ENCODE measurements at places on chromosomes 3 and 15.

- DNase-seq, result peak; percentile 78
These were observed 42.6 kb upstream of the ACKR4 start for GRCh38 chr3:132554437-132554836.

GRCh38 chr15:79549196-79549595 lies 117.1 kb downstream of the MINAR1 start:
- DNase-seq, result no peak

GRCh38 chr3:67349551-67350174 lies 304.7 kb downstream of the SUCLG2 start:
- no peak for DNase-seq

GRCh38 chr3:112101916-112102315 lies 15.7 kb downstream of the C3orf52 start:
- DNase-seq, result peak; percentile 60

DNA sequence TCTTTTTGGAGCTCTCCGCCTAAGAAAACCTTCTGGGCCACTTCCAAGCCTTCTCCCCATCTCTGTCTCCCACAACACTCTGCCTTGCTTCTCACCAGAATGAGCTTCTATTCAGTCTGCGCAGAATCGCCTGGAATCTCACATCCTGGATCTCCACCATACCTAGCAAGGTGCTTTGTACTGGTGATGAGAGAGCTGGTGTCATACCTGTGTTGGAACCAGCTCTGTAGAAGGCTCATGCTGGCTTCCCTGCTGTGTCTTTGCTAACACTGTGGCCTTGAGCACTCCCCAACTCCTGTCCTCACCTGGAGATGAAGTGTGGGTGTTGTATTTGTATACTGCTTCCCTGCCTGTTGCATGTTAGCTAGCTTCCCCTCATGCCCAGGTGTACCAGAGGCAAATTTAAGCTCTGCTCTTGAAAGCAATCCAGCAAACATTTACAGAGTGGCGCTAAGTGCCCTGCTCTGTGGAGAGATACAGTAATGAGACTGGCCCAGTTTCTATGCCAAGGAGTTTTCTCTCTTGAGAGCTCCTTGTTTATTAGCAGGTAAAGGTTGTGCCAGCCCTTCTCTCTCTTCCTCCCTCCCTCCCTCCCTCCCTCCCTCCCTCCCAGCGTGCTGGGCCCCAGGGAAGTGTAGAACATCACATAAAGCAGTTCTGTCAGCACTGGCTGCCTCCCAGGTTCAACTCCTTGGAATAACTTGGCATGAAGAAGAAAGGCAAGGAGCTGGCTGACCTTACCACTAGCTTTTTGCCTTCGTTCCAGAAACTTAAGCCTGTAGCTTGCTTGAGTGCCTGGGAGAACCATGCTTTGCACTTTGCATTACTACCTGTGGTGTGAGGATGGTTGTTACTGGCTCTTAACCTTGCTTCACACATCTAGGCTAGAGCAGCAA lies 54.9 kb downstream of the TRIM71 start:
- DNase-seq, result no peak

- peak; percentile 68 for DNase-seq
These were observed 90.6 kb upstream of the AKAP13 start for GRCh38 chr15:85289677-85290365.

DNA sequence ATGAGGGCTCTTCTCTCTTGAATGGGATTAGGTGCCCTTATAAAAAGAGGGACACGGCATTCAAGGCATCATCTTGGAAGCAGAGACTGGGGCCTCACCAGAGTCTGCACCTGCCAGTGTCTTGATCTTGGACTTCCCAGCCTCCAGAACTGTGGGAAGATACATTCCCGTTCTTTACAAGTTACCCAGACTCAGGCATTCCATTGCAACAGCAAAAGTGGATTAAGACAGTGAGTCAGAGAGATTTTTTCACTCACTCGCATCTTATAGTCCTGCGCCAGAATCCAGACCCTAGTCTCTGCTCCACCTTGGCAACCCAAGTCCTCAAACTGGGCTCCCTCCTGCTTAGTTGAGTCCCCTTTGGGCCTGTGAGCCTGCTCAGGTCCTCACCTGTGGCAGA lies 2.7 kb downstream of the LCTL start:
- no peak for DNase-seq

- DNase-seq, result peak; percentile 34
These were observed 7.0 kb upstream of the CTSH start for GRCh38 chr15:78951841-78952238.

DNA sequence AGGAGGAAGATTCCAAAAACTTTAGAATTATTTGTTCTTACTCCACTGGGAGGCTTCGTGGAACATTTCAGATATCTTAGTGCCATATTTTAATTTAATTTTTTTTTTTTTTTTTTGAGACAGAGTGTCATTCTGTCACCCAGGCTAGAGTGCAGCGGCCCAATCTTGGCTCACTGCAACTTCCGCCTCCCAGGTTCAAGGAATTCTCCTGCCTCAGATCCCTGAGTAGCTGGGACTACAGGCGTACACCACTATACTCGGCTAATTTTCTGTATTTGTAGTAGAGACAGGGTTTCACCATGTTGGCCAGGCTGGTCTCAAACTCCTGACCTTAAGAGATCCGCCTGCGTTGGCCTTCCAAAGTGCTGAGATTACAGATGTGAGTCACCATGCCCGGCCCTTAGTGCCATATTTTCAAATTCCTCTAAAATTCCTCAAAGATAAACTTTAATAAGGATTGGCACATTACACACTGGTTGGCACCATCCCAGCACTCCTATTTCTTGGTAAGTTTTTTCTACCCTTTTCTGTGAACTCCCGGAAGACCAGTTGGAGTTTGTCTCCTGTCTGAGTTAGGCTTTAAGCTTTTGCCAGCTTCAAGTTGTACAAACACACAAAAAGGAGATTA lies 693.7 kb downstream of the MCTP2 start:
- DNase-seq, result no peak

DNA sequence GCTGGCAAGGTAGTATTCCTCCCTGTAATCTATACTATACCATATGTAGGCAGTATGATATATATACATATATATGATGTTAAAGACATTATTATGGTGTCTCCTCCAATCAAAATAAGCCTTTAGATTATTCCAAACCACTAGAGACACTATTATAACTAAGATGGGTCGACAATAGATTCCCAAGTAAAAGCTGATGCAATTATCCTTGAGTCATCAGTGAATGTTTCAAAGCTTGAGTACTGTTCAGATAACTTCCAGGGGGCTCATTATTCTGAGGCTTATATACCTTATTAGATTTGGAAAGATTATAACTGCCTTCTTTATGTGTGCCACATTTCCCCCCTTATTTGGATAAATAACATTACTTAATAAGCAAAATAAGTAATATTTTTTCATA lies 11.9 kb upstream of the C3orf38 start:
- no peak for DNase-seq

DNA sequence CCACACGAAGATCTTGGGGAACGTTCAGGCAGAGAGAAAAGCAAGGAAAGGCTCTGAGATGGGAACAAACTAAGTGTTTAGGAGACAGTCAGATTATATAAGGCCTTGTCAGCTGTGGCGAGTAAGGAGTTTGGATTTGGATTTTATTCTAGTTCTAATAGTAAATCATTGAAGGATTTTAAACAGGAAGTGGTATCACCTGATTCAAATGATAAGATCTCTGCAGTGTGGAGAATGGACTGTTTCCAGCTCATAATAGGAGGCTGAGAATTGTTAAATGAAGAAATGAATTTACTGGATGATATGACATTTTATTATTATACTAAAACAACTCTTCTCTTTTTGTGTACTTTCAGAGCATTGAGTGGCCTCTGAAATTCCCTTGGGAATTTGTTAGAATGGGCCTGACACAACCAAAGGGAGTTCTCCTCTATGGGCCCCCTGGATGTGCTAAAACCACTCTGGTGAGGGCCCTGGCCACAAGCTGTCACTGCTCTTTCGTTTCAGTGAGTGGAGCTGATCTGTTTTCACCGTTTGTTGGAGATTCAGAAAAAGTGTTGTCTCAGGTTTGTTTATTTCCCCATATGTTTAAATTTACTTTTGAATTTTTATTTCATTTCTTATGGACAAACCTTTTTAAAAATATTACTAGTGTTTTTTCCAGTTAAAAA lies 36.0 kb upstream of the GATM start:
- no peak for DNase-seq
